ENCODE measurements at places on chromosomes 3 and 15.

- no peak for DNase-seq
These were observed 116.1 kb downstream of the KLF13 start for GRCh38 chr15:31442699-31443111.

DNA sequence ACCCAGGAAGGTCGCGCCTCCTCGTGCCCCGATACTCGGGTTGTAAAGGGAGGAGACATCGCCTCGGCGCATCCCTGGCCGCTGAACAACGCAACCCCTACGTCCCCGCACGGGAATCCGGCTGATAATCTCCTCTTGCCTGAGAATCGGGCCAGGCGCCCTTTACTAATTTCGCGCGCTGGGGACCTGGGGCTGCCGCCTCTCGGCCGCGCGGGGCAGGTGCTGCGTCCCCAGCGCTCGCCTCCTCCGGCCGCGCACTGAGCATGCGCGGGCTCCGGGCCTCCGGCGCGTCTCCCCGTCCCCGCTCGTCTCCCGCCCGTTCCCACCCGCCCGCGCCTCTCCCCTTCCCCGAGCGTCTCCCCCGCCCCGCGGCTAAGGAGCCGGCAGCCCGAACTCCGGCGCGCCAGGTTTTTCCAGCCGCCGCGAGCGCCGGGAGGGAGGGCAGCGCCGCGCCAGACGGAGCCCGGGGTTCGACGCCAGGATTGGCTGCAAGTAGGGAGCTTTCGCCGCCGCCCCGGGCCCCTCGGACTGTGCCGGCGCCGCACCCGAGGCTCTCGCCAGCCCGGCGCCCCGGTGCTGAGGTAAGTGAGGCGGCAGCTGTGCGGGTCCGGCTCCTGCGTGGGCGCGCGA is at the start of gene CNTN4:
Gene CNTN4 (plus strand): TSS at position 469 of the 630 bp plus-strand sequence.
- no peak for DNase-seq

DNA sequence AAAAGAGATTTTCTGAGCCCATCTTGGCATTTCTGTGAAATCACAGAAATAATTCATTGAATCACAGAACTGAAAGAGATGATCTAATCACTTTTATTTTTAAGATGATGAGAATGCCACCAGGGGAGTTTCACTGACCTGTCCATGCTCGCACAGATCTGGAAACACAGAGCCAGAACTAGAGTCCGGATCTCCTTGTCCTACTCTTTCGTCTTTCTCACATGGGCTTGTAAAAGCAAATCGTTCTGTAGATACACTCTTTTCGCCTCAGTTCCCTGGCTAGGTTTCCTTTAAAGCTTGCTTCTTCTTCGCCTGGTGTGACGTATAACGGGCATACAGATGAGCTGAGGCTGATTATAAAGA is 122.5 kb upstream of the SPRED1 start:
- DNase-seq = no peak

DNA sequence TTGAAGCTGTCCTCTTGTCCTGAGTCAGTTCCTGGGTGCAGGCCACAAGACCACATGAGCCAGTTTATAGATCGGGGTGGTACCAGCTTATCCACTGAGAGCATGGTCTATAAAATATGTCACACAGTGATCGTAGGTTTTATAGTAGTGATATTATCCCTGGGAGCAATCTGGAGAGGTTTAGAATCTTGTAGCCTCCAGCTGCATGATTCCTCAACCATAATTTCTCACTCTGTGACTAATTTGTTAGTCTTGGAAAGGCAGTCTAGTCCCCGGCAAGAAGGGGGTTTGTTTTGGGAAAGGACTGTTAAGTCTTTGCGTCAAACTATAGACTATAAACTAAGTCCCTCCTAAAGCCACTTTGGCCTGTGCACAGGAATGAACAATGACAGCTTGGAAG is 693.0 kb upstream of the CADM2 start:
- DNase-seq = no peak

GRCh38 chr3:61601831-61602230 is 40.5 kb downstream of the PTPRG start:
- no peak for DNase-seq

GRCh38 chr15:69463182-69463756 is 10.7 kb downstream of the RPLP1 start:
- DNase-seq = no peak

DNA sequence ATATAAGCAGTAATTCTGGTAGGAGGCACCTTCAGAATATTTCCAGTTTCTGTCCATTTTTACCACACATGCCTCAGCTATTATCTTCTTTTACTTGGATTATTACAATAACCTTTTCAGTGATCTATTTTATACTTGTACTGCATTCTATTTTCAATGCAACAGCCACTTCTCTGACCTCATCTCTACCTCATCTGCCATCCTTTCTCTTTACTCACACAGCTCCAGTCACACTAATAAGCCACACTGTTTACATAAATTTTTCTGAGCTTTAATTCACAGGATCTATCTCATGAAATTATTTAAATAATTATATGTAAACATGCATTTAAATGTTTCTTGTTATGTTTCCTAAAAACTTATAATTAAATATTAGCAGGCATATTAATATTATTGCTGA is 47.3 kb upstream of the BCHE start:
- DNase-seq = no peak

GRCh38 chr15:69979262-69979661 is 118.5 kb downstream of the TLE3 start:
- no peak for DNase-seq

GRCh38 chr3:80157546-80157945 is 389.7 kb upstream of the ROBO1 start:
- no peak for DNase-seq

DNA sequence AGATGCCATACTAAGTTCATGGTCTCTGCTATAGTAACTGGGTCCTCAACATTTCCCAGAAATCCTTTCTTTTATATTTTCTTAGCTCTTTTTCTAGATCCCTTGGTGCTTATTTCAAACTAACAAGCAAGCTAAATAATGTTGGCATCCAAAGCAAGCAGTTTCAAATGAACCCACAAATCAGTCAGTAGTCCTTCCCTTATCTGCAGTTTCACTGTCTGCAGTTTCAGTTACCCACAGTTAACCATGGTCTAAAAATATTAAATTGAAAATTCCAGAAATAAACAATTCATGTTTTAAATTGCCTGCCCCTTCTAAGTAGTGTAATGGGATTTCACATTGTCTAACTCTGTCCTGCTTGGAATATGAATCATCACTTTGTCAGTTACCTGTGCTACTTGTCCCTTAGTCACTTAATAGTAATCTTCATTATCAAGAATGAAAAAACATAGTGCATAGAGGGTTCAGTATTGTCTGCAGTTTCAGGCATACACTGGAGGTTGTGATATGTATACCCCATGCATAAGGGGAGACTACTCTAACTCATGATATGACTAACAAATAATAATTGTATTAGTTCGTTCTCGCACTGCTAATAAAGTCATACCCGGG is 633.7 kb downstream of the MECOM start:
- DNase-seq = no peak

DNA sequence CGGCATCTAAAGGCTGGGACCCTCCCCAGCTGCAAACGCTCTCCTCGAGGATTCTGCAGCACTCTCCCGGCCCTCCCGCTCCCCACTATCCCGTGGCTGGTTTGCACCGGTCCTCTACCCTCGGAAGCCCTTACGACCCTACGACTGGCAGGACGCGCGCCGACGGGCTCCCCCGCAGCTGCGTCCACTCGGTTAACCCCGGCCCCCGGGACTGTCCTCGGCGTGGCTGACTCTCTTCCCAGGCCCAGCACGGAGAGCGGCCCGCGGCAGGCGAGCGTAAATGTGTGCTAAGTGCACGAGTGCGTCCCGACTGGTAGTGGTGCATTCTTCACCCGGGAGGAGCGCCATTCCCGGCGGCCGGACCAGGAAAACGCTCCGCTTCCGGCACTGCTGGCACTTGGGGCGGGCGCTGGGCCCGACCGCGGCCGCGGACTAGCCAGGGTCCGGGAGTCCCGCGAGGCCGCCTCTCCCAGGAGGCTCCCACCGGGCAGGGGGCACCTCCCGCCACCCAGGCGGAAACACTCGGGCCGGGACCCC is 508 bp downstream of the GORASP1 start:
- DNase-seq = peak; percentile 85

DNA sequence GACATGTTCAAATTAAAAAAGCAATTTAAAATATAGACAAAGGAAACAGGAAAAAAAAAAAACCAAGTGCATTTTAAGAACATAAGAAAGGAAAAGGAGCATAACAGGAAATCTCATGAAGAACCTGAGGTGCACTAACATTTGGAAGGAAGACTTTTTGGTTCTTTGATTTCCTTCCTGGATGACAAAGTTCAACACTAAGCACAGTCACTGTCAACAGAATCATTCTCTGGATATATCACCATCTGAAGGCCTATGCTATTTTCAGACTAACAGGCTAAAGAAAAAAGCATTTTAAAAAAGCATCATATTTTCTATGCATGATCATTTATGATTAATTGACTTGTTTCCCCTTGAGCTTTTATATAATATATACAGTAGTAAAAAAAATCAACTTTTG is 349.6 kb downstream of the PLCL2 start:
- DNase-seq = no peak

GRCh38 chr15:72758182-72758581 is 25.4 kb downstream of the ADPGK start:
- DNase-seq = no peak

GRCh38 chr3:132840201-132840700 is 118.0 kb upstream of the NPHP3 start:
- no peak for DNase-seq

DNA sequence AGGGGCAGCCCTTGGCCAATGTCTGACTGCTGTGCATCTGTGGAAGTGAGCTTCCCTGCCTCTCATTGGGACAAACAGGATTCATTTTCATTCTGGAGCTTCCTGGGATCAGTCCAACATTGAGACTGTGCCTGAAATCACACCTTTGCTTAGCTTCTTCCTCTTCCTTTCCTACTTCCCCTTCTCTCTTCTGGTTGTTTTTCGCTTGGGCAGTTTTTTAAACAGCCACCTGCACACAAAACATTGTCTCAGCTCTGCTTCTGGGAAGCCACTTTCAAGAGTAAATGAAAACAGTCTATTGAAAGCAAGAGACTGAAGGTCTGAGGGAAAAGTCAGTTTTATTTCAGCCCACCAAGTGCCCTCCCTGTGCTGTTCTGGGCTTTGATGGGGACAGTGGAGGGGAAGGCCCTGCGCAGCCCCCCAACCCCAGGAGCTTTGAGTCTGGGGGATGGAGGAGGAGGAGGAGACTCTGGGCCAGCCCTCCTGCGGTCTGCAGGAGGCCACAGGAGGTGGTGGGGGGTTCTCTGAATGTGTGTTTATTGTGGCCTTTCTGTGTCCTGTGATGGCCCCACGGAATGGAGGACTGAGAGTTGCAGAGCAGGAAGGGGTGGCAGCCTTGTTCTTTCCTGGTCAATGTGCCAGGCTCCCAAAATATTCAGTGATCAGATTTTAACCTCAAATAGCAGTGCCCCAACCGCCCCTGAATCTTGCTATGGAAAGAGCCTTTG is 7.8 kb upstream of the ISLR2 start:
- DNase-seq = no peak

DNA sequence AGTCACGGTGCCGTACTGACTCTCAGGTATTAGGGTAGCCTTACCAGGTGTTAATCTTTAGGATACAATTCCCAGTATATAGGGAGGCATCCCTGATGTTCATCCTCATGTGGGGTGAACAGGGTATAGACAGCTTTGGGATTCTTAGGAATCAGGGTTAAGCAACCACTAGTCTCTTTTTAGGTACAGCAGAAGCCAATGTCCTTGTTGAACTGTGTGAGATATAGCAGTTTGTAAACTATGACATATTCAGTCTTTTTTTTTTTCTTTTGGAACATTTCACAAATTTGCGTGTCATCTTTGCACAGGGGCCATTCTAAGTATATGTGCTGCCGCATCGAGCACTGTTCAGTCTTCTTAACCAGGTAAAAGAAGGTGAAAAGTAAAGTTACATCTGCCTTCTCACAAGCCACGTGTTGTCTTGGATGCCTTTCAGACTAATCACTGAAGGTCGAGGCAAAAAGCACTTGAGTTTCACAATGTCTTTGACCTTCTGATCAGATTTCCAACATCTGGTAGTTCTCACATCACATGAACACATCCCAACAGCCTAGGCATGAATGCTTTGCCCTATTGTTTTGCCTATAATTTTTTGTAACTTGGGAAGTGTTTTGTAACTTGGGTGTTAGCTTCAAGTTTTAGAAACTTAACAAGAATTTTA is 17.2 kb downstream of the TSEN2 start:
- no peak for DNase-seq
